ENCODE measurements at places on chromosomes 3 and 15. TPM values are rescaled to one million over a fixed set of nuclear protein-coding genes. Genes with fewer than 3 reads are reported as not detected.
A peak's percentile ranks its signal among the peaks of the same experiment; 100 is the strongest.

RBP2 gene
- total RNA-seq = not detected

RLBP1 gene
- not detected for total RNA-seq

SLC26A6 gene
- total RNA-seq = 42.5 TPM

GANC gene
- 14.0 TPM for total RNA-seq

GRCh38 chr15:43251185-43251870, 15.4 kb downstream of the TGM5 start:
- peak; percentile 9 for DNase-seq

- DNase-seq = no peak
Measured at GRCh38 chr15:85408270-85408746, 27.9 kb downstream of the AKAP13 start.

DNA sequence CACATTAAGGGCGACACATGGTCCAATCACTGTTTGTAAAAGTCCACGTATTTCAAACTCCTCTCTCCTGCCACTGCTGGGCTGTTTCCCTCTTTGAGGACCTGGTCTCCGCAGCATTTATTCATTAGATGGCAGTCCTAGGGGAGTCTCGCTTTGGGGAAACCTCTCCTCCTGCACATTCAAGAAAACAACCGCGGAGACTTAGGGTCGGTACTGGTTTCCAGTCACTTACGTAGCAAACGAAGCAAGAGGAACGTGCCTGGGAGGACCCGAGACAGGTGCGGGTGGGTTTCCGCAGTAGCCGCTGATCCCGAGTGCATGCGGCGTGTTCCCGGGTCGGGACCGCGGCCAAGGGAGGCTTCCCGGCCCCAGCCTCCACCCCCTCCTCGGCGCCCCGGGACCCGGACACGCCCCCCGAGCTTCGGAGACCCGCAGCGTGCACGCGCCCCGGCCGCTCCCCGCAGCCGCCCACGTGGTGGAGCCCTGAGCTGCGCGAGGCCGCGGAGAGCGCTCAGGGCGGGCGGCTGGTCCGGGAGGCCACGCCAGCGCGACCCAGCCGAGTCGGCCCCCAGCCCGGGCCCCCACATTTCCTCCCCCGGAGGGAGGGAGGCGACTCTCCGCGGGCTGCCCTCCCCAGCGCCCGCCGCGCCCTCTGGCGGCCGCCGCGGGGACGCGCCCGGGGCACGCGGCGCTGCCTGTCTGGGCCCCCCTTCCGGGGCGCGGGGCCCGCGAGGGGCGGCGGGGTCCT, 1.1 kb upstream of the IGF1R start:
- peak; percentile 43 for DNase-seq

DNA sequence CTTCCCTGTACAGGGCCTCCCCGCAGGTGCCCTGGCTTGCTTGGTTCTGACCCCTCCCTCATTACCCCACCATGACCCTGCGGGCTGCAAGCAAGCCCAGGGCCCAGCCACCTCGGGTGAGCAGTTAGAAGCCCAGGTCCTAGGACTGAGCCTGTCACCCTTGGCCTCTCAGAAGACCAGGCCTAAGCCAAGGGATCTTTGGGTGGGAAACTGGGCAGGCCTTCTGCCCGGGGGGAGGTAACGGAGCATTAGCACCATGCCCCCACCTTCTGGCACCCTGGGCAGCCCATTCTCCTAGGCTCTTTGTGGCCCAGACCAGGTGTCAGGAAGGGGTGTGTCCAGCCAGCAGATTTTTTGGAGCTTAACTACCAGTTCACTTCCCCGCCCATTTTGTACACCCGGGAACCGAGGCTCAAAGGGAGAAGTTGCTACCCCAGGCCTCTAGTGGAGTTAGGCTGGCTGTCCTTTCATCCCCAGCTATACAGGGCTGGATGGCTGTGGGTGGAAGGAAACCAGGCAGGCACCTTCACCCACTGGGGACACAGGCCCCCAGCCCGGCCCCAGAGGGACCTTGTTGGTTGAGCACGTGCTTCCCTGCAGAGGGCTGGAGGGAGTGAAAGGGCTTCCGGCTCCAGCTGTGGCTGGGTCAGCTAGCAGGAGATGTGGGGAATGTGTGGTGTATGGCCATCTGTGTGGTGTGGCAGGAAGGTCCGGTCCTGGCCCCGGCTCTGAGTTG, 1.4 kb downstream of the CSK start:
- no peak for DNase-seq

GRCh38 chr3:45654397-45654944, 34.7 kb upstream of the SACM1L start:
- DNase-seq = no peak

DNA sequence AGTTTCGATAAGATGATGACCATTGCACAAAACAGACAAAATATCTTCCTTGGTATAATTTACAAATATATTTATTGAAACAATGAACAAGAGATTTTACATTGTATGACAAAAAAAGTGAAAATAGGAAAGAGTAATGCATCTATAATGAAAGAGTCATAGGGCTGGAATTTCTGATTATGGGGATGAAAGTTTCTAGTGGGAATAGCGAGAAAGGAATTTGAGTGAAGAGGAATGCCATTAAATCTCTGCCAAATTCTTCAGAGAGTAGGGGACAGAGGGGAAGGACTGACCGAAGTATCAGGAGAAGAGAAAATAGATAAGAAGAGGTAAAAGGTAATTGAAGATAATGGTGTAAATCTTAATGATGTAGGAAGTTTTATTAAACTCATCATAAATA, 125.4 kb downstream of the VGLL3 start:
- DNase-seq = no peak
